ENCODE measurements at places on chromosomes 4 and X.

DNA sequence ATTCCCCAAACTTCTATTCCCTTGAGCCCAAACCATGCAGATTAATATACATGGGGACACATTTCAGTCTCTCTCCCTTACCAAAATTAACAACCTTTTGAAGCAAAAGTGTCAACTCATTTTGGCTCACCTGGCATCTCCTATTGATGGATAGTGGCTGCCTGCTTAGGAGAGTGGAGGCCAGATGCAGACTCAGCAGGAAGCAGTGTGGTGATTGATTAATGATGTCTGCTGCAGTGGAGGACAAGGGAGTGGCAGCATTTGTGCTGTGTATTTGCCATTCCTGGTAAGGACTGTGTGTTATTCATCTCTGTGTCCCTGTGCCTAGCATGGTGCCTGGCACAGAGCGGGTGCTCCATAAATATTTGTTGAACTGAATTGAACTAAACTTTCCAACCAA, 590.1 kb downstream of the RAB28 start:
- no peak for DNase-seq

DNA sequence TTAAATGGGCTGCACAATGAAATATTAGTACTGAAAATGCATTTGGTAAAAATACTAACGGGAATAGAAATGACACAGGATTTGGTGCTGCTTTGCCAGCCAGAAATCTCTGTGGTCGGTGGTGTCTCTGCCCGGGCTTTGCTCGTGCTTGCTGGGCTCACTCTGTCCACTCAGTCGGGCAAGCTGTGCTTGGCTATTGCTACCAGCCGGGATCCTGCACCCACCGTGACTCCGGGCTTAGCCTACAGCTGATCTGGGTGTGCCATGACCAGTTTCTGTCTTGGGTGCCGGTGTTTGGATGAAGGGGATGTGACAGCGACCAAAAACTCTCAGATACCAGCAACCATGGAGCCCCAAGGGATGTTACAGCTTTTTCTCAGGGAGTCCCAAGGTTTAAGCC, 487.7 kb downstream of the TECRL start:
- DNase-seq = no peak

DNA sequence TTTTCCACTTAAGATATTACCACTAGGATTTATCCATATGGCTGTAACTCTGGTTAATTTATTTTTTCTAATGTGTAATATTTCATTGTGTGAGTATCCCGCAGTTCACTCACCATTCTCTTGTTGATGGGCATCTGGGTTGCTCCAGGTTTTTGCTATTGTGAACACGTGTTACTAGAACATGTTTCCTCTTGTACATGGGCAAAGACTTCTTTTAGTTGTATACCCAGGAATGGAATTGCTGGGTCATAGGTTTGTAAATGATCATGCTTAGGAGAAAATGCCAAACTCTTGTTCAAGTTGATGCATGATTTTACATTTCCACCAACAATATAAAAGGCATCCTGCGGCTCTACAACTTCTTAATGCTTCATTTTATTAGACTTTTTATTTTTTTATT, 26.8 kb downstream of the SYNPO2 start:
- DNase-seq = no peak

GRCh38 chr4:23747281-23747735, 142.5 kb downstream of the PPARGC1A start:
- no peak for DNase-seq

- DNase-seq = no peak
These were observed 189.9 kb upstream of the NWD2 start for GRCh38 chr4:37054531-37055077.

GRCh38 chrX:17501746-17502145, 126.7 kb downstream of the NHS start:
- DNase-seq = no peak

GRCh38 chr4:16125571-16126445, 42.0 kb upstream of the PROM1 start:
- no peak for DNase-seq

GRCh38 chr4:185793716-185794115, 18.3 kb downstream of the SORBS2 start:
- DNase-seq = no peak

DNA sequence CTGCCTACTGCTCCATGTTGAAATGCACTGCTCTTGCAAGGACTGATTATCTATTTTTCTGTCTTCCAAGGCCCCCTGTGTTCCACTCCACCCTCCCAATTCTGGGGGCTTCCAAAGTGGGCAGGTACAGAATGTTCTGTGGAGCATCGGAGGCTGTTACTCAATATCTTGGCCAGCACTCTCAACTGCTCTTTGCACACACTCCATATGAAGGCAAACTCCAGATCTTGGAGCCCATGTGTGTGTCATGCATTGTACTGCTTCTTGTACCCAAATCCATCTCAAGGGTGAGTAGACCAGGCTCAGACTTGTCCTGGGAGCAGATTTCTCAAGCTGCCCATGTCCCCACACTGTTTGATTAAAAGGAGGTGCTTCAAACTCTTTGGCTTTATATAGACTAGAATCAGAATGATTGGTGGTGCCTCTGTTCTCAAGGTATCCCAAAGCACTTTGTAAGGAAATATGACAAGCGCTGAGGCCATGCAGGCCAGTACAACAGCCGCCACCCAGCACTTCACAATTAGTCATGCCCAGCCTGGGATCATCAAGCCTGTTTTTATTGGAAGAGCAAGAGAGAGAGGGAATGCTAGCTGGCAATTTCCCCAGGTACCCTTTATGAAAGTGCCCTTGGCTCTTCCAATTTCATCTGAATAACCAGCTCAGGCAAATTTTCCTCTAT, 44.3 kb downstream of the AR start:
- no peak for DNase-seq
